ENCODE measurements at places on chromosomes 3 and 15.

DNA sequence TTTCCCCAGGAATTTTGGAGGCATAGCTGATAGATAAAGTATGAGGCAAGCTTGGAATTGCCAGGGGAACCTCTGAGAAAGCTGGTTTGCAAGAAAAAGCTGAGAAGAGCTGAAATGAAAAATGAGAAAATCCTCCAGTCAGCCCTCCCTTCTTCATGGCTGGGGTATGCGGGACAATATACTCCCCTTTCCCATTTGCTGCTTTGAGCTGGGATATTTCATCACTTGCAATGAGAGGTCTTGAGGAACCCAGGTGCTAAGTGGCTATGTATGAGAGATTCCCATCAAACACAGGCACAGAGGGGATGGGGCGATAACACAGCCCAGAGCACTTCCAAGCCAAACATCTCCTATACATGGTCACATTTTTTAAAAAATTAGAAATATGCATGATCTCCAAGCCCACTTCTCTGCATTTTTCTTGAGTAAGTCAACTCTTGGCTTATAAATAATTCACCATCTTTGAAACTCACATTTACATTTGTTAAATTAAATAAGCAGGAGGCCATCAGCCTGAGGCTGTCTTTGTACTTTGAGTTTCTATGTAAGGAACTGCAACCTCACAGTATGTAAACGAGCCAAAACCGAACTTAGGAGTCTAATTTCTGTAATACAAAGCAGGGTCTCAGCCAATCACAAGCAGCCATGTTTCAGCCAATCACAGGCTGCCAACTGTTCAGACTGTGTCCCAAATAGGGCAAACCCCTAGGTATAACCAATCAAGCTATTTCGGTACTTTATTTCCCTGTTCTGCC, 983.6 kb upstream of the NR2F2 start:
- DNase-seq = no peak

DNA sequence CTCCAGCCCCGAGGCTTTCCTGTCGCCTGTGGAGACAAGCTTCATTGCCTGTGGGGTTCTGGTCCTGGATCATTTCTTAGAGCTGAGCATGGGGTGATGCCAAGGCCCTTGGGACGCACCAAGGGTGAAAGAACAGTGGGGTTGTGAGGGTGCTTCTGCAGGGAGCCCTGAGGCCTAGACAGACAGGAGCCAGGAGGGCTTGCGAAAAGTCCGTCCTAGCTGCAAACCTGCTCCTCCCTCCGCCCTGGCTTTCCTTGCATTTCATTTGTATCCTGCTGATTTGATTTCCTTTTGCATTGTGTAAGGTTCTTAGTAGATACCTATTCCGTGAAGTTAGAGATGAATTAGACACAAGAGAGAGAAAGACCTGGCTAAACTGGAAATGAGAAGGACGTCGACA, 286.9 kb upstream of the C2CD4B start:
- DNase-seq = no peak

DNA sequence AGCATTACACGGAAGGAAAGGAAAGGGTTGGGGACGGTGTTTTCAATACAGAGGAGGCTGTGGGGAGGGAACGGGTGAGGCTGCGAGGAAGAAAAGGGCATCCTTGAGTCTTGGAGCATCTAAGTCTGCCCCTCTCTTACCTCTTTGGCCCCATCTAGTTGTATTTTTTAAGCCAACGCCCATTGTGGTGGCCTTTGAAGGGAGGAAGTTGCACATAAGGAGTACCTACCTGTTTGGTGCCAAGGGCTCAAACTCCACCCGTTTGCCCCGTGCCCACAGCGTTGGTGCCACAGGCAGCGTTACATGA, 146.1 kb upstream of the UMPS start:
- no peak for DNase-seq

DNA sequence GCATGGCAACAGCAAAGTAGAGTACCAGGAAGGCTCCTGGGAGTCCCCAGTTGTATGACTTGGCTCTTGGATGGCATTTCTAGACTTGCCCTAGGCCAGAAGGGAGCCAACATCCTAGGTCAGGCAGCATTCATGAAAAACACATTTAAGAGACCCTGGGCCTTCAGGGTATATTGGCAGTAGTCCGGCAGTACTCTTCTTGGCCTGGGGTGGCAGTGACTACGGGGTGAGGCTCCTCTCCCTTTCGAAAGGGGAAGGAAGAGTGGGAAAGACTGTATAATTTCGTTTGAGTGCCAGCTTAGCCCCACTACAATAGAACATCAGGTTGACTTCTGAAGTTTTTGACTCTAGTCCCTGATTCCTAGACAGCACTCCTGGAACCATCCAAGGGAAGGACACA, 136.4 kb downstream of the ZIC4 start:
- no peak for DNase-seq

DNA sequence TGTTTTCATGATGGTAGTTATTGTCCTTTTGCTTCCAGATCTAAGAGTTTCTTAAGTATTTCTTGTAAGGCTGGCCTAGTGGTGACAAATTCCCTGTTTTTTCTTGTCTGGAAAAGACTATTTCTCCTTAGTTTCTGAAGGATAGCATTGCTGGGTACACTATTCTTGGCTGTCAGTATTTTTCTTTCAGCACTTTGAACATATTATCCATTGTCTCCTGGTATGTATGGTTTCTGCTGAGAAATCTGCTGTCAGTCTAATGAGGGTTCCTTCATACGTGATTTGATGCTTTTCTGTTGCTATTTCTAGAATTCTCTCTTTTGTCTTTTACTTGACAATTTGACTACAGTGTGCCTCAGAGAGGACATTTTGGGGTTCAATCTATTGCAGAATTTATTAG, 134.3 kb downstream of the CGGBP1 start:
- DNase-seq = no peak

DNA sequence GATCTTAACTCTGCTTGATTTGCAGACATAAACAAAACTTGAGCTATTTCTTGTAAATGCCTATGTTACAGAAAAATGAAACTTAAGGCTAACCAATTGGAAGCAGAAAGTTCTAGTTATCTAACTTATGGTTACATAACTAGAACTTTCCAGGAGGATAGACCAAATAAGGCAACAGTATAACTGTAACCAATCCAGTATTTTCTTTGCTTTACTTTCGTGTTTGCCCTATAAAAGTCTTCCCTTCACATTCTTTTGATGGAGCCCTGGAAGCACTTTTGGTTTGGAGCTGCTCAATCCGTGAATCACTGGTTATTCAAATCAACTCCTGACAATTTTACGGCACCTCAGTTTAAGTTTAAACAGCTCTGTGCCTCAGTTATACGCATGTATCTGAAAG, 164.6 kb downstream of the SUCLG2 start:
- DNase-seq = no peak

- DNase-seq = no peak
Observed at GRCh38 chr15:70507772-70508371, 255.5 kb downstream of the UACA start.

DNA sequence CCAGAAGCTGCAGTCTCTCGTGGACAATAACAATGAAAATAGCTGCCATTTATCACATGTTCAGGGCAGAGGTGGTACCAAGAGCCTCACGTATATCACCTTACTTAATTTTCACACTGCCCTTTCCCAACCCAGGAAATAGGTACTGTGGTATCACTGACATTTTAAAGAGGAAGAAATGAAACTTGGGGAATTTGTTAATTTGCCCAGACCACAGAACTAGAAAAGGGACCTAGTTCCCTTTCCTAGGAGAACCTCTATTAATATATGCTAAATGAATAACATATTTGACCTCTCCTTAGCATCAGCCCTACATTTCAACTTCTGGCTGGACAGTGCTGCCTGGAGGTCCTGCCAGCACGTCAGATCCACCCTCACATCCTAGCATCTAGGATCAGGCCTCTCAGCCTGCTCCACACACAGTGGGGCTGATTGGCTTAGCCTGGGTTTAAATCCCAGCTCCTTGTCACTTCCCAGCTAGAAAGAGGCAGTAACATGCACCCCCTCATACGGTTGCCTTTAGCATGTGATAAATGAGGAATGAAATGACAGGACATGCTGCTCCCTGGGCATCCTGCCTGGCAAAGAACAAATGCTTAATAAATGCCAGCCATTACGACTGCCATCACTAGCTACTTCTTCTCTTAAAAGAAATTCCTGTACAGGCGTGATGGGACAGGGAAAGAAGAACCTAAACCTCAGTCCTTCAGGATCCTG, 95.1 kb upstream of the TNFAIP8L3 start:
- DNase-seq = no peak

- DNase-seq = no peak
Observed at GRCh38 chr3:190492966-190493365, 20.9 kb upstream of the IL1RAP start.

Data from RKO (cell line).